ENCODE measurements at places on chromosomes 1 and 21.

DNA sequence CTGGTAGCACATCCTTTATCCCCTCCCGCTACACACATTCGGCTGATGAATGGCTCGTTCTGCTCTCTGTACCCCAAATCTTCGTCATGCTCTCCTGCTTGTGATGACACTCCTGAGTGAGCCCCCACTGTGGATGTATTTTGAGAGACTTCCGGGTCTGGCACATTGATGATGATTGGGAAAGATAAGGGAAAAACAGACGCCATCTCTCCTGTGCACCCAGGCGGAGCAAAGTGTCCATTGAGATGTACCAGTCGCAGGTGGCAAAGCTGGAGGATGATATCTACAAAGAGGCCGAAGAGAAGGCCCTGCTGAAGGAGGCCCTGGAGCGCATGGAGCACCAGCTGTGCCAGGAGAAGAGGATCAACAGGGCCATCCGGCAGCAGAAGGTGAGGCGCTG lies 27.9 kb upstream of the EFHD2 start:
- no peak for DNase-seq

- no peak for DNase-seq
Observed at GRCh38 chr1:6262555-6263420, 1.9 kb upstream of the GPR153 start.

DNA sequence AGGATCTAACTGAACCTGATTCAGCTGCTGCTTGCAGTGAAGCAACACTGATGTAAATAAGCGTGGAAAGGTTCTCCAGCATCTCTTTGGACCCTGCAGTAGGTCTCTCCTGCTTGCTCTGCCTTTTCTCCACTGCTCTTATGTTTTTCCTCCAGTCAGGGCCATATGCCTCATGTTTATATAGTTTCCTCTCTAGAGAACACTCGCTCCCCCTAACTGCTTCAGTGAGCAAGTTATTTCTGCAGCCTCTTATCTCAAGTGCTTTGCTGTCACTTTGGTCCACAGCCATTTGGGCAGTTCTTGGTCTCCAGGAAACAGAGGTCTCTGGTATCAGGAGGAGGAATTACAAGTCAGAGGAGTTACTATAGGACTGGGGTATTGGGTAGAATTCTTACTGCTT lies 5.3 kb downstream of the PRUNE1 start:
- DNase-seq: no peak

DNA sequence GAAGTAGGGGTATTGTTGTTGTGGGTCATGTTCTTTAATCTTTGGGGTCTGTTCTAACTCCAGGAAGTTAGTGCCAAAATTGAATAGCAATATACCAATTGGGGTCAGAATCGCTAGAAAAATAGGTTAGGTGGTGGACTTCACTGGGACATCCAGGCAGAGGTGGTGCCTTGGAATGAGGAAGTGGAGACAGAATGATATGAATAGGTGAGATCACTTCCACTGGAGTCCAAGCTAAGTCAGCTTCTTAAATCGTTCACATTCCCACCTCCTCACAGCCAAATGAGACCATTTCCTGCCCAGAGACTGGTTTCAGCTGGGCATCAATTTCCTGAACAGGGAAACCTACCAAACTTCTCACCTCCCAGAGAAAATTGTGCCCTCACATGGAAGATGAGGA lies 137.8 kb upstream of the RAB4A start:
- DNase-seq: no peak

- DNase-seq: no peak
Observed at GRCh38 chr1:199297887-199298286, 659.0 kb downstream of the PTPRC start.

GRCh38 chr1:34685225-34685624 lies 69.6 kb upstream of the GJB5 start:
- no peak for DNase-seq

DNA sequence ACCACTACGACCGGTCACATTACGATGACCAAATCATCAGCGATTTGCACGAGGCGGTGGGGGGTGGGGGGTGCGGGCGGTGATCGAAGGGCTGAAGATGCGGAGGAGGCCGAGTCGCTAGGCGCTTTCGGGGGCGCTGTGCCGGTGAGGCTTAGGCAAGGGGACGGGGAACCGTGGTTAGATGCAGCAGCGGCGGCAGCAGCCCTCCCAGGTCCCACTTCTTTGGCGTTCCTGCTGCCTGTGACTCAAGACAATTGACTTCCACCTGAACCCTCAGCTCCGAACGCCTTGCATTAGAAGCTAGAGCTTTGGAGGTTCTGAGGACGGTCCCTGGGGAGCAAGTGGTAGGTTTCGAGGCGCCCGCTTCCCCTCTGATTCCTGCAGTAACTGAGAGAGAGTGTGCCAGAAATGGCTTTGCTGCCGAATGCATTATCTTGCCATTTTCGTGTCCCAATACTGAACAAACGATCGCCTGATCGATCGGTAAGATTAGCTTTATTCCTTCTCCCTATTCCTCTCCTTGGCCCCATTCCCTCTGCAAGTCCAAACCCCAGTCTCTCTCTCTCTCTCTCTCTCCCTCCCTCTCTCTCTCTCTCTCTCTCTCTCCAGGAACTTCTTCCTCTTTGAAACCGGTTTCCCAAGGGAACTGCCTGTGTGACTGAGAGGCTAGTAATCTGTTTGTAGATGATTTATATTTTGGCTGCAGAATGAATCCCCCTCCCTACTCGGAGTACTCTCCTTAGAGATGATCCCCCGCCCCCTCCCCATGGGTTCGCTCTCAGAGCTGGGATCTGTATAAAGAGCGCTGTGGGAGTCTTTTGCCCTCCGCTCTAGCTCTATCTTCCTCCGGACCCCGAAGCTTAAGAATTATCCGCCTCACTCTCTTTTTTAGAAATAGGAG lies 735 bp upstream of the BRINP3 start:
- DNase-seq: no peak

DNA sequence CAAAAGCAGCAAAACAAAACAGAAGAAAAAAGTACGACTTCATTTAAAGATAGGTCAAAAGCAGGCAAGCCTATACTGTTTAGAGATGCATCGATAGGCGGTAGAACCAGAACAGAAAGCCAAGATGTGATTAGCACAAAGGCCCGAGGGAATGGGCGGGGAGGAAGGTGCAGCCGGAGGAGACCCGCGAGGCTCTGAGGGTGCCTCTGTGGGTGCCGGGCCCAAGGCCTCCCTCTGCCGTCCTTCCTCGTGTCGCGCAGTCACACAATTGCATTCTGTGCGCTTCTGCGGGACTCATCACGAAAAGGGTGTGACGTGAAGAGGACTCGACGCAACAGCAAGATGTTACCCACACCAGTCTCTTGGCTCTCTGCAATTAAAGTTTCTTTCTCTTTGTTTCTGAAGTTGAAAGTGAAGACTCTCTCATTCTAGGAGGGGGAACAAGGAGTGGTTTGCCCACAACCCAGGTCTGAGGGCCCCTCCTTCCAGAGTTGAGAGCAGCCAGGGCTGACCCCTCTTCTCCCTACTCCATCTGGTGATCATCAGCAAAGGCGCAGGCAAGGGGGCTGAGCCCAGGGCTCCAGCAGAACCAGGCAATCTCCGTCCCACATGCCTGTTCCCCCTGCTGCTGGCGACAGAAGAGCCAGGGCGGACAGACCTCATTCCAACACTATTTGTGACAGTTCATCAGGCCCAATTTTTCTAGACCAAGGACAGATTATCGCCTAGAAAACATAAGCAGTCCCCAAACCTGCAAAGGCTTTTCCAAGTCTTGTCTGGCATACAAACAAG lies 41.0 kb downstream of the NPHP4 start:
- no peak for DNase-seq

DNA sequence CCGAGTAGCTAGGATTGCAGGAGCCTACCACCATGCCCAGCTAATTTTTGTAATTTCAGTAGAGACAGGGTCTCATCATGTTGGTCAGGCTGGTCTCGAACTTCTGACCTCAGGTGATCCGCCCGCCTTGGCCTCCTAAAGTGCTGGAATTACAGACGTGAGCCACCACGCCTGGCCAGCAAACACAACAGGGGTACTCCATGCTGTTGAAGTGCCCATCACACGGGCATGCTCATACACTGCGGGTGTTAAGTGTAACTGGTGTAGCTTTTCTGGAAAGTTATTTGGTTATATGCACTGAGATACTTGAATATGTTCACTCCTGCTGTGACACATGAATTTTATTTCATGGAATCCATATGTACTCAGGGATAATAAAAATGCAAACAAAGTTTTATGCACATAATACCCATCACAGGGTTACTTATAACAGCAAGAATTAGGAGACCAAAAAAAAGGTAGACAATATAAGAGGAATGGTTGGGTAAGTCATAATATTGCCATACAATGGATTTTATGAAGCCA lies 9.2 kb downstream of the SRSF4 start:
- DNase-seq: no peak

DNA sequence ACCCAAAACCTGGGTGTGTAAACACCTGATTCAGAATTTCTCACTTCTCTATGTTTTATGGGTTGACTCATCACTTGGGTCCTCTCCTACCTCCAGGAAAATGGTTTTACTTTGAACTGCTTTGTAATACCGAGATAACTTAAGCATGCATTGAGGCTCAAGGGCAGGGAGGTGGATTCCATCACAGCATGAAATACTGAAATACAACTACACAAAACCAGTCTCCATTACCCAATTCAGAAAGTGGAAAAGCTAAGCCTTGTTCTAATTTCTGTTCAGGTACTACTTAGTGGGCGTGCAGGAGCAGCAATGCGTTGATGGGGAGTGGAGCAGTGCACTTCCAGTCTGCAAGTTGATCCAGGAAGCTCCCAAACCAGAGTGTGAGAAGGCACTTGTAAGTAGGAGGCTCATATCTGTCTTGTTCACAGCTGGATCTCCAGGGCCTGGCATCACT lies 6.1 kb upstream of the C4BPA start:
- no peak for DNase-seq

- no peak for DNase-seq
Observed at GRCh38 chr1:230407351-230407750, 18.8 kb downstream of the PGBD5 start.

GRCh38 chr1:241972703-241973369 lies 15.3 kb downstream of the BECN2 start:
- peak; percentile 15 for DNase-seq

DNA sequence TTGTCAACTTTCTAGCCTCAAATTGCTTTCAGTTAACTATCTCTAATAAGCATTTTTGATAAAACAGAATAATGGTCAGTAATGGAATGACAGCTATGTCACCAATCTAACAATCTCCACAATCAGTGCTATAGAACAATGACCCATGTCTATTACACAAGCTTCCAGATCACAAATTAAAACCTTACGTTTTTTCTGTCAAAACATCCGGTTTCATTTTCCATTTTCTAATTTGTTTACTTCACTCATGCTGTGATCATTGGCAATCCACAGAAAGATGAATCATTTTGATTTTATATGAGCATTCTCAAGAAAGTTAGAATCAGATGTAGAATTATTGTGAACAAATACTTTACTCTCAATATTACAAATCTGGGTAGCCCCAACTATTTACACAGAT lies 80.3 kb downstream of the KCNT2 start:
- peak; percentile 41 for DNase-seq

- DNase-seq: no peak
Observed at GRCh38 chr21:18191139-18191538, 53.5 kb upstream of the CHODL start.

- DNase-seq: no peak
Observed at GRCh38 chr1:200905411-200906052, 10.8 kb downstream of the INAVA start.

DNA sequence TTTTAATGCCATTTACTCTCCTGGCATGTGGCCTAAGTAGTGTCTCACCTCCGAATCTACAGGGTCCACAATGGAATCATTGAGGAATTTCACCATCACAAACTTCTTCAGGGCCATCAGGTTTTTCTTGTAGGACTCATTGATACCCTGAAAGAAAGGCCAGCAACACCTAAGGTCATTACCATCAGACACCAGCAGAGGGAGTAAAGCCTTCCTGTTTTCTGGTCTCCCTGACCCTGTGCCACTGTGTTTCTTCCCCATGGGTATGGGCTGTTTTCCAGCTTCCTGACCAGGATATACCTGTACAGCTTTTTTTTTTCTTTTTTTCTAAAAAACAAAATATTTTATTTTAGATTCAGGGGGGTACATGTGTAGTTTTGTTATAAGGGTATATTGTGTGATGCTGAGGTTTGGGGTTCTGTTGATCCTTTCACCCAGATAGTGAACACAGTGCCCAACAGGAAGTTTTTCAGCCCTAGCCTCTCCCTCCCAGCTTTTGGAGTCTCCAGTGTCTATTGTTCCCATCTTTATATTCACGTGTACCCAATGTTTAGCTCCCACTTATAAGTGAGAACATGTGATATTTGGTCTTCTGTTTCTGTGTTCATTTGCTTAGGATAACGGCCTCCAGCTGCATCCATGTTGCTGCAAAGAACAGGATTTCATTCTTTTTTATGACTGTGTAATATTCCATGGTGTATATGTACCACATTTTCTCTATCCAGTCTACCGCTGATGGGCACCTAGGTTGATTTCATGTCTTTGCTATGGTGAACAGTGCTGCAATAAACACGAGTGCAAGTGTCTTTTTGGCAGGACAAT lies 18.3 kb downstream of the PPT1 start:
- DNase-seq: no peak

- DNase-seq: no peak
Observed at GRCh38 chr1:220425852-220426251, 102.1 kb upstream of the MARK1 start.

GRCh38 chr1:186790101-186790500 lies 38.6 kb upstream of the PLA2G4A start:
- DNase-seq: no peak

DNA sequence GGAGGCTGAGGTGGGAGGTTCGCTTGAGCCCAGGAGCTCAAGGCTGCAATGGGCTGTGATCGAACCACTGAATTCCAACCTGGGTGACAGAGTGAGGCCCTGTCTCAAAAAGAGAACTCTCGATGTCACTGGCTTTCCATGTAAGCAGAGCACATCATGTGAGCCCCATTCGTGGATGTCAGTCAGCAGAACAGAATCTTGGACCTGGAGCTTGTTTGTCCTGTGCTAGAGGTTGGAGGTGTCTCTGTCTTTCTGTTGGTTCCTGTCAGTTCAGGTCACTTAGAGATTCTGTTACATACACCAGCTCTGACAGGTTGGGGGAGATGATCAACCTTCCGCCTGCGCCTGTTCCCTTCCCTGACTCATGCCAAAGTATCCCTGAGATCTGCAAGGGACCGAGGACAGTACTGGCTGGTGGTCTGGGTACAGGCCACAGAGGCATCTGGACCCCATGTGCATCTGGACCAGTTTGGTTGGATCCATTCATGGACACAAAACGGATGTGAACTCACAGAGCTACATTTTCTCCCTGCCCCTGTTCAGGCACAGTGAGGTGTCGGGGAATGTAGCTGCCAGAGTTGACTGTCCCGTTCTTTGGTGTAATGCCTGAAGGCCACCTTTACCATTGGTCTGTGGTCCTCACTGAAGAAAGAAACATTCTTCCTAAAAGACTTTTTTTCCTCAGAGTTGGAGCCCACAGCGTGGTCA lies 10.0 kb downstream of the ARF1 start:
- no peak for DNase-seq
